ENCODE measurements at places on chromosomes 7 and 10. TPM values are rescaled to one million over a fixed set of nuclear protein-coding genes. Genes with fewer than 3 reads are reported as not detected.

The PIP gene
- total RNA-seq, result not detected

The TMEM140 gene
- total RNA-seq, result 3.2 TPM

The H2BK1 gene
- not detected for total RNA-seq

The AKR1C8 gene
- total RNA-seq, result not detected

The MMRN2 gene
- 1.0 TPM for total RNA-seq

The NACAD gene
- 5.3 TPM for total RNA-seq

The AOC1 gene
- total RNA-seq, result 0.15 TPM

The COL28A1 gene
- not detected for total RNA-seq

The HSPA14 gene
- 15.9 TPM for total RNA-seq

The TMEM229A gene
- not detected for total RNA-seq

The SAP25 gene
- total RNA-seq, result 3.0 TPM

The GIMAP5 gene
- 0.51 TPM for total RNA-seq

The LMBR1 gene
- 82.6 TPM for total RNA-seq

The COBL gene
- 0.39 TPM for total RNA-seq

The OR2A5 gene
- total RNA-seq, result not detected

The TEX36 gene
- not detected for total RNA-seq

The FAM170B gene
- not detected for total RNA-seq

The GNGT1 gene
- total RNA-seq, result not detected

The TMEM213 gene
- total RNA-seq, result not detected

The DDX56 gene
- total RNA-seq, result 147 TPM

The SLC18A3 gene
- not detected for total RNA-seq

The ZNF716 gene
- total RNA-seq, result 0.36 TPM

The ICA1 gene
- total RNA-seq, result 1.1 TPM

The ITGA8 gene
- total RNA-seq, result 0.18 TPM

The SH2B2 gene
- total RNA-seq, result 2.8 TPM
